ENCODE measurements at places on chromosomes 6 and 20.
A peak's percentile ranks its signal among the peaks of the same experiment; 100 is the strongest.

GRCh38 chr6:143394389-143394788 is 56.1 kb downstream of the ADAT2 start:
- DNase-seq, result no peak

GRCh38 chr20:9342651-9343050 is 171.7 kb upstream of the LAMP5 start:
- no peak for DNase-seq

- no peak for DNase-seq
These were observed 42.1 kb downstream of the MDFI start for GRCh38 chr6:41680182-41680965.

DNA sequence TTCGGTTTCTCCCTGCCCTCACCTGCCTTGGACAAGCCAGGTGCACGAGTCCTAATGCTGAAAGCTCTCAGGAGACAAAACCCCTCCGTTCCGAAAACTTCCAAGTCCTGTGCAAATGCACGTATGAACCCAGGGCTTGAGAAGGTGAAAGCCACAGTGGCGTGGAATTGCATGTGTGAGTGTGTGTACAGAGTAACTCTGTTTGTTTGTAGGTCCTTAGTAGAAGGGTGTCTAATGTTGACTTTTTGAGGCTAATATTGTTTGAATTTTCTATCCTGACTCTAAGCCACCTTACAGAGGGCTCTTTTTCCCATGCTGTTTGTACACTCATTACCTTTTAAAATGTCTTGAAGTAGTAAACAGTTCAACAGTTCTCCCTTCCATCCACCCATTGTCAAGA is 129.1 kb downstream of the FOXA2 start:
- no peak for DNase-seq

GRCh38 chr20:53922901-53923314 is 147.5 kb downstream of the BCAS1 start:
- DNase-seq, result no peak

DNA sequence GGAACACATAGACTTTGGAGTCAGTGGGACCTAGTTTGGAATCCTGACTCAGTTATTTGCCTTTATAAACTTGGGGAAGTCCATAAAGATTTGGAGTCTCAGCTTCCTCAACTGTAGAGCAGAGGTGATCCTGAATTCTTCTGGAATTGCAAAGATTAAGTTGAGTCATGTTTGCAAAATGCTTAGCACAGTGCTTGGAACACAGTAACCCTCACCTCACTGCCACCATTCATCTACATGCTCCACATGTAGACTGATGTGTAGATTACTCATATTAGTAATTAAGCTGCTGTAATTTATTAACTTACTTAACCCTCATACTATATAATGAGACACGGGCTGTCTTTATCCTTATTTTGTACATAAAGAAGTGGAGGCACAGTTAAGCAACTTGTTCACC is 61.4 kb downstream of the LAMP5 start:
- no peak for DNase-seq

- peak; percentile 72 for DNase-seq
These were observed 10.3 kb upstream of the TULP1 start for GRCh38 chr6:35522660-35523658.

- DNase-seq, result no peak
These were observed 237.0 kb downstream of the LRFN2 start for GRCh38 chr6:40349901-40350746.

- no peak for DNase-seq
These were observed 189.0 kb downstream of the ANKRD60 start for GRCh38 chr20:58039274-58040092.

DNA sequence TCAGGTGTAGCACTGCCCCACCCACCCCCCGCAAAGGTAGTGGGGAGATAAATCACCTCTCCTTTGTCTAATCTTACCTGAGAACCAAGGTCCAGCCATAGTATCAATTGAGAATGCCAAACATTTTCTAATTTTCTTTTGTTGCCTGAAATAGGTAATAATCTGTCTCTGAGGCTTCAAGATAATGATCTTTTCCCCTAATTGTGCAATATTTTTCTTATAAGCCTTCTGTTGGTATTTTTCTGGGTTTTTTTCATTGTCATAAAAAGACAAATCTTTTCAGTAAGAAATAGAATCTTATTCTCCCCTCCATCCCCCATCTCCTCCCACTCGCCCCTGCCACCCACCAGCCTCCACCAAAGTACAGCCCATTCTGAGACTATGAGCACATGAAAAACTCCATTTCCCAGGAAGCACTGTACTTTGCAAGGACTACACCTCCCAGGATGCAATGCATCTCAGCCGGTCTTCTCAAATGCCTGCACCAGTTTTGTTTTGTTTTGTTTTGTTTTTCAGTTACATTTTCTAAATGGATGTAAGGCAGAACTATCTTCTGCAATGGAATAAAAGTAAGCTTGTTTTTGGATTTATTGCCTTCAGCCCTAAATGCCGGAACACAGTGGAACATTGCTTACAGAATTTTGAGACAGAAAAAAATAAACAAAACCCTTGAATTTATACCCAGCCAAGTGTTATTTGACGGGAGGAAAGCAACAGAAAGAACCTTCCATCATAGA is 268.0 kb downstream of the TFAP2A start:
- peak; percentile 19 for DNase-seq

GRCh38 chr6:14401246-14401645 is 283.7 kb downstream of the CD83 start:
- DNase-seq, result no peak

DNA sequence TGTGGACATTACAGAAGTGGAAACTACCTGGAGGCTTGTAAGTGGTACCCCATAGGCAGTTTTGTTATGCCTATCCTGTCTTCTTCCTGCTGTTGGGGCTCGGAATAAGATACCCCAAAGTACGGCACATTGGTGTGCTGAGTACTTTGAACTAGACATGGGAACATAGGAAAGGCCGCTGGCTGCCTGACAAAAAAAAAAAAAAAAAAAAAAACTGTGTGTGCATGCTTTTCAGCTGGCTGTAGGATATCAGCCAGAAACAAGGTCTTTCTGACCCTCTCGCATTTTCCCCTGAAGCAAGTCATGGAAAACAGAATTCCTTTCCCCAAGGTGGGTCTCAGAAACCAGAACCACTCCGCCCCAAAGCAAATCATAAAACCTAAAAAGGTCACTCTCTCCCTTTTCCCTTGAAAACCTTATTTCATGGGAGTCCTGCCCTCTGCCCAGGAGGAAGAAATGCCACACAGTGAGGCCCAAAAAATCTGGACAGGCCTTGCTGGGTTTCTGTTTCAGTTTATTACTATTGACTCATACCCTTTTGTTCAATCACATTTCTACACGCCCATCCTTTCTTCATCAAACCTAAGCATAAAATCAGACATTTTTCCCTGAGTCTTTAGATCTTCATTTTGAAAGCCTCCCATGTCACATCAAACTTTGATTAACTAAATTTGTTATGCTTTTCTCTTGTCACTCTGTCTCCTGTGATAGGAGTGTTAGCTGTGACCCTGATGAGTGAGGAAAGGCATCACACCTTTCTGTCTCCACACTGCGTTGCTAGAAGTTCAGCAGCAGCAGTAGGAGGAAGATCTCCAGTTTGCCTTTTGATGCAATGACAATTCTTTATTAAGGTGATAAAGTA is 17.2 kb downstream of the SLC2A12 start:
- DNase-seq, result no peak

DNA sequence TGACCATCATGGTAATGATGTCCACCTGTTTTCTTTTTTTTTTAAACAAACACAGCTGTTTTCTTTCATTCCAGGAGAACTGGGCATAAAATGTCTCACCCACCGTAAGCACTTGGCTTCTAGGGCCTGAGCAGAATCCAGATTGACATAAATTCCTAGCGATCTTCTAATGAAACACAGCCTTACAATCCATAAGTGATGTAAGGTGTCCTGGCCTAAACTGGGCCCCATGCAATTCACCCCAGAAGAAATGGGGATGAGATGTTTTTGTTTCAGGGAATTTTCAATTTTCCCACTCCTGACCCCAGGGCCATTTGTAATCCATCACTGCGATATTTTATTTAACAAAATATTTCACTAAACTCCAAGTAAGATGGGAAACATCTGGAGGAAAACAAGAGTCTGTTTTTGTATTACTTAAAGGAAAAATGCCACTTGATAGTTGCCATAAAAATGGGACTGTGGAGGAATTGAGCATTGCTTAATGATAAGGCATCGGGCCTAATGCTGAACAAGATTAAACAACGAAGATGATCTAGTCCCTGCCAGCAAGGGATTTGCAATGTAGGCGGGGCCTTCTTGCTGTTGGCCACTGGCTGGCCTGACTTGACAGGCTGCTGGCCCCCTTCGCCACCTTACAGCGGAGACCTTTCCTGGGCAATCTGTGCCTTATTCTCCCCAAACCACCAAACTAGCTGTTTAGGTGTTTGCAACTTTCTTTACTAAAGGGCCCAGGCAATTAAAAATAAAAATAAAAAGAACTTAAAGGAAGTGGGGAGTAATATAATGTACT is 183.7 kb downstream of the CD109 start:
- no peak for DNase-seq

DNA sequence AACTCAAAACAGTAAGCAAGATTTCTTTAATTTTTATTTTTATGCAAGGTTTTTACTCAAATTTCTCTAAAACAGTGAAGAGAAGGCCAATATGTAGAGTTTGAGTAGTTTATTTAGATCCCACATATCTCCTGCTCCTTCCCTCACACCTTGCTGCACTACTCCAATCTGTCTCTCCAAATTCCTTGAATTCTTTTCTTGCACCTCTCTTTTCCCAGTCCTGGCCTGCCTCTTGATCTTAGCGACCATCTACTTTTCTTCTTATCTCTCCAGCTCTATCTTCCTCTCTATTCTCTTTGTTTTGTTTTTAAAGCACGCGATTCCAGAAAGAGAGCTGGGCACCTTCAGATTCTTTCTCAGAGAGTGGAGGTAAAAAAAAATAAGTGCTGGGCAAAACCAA is 86.7 kb upstream of the KCNQ5 start:
- no peak for DNase-seq

DNA sequence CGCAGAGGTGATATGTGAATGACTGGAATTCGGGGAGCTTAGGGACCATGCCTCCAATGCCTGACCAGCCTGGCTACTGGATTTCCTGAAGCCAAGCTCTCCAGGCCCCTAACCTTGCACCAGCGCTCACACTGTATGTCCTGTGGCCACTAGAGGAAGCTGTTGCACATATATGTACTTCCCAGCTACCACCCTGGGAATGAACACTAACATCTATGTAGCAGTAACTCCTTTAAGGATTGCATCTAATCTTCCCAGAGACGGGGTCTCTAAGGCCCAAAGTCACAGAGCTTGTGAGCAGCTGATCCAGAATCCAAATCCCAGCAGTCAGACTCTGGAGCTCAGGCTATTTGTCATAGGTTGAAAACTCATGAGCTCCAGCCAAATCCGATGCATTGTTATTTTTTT is 20.4 kb upstream of the BPIFB1 start:
- DNase-seq, result no peak

- no peak for DNase-seq
These were observed 165.4 kb upstream of the BTBD3 start for GRCh38 chr20:11752336-11752735.

DNA sequence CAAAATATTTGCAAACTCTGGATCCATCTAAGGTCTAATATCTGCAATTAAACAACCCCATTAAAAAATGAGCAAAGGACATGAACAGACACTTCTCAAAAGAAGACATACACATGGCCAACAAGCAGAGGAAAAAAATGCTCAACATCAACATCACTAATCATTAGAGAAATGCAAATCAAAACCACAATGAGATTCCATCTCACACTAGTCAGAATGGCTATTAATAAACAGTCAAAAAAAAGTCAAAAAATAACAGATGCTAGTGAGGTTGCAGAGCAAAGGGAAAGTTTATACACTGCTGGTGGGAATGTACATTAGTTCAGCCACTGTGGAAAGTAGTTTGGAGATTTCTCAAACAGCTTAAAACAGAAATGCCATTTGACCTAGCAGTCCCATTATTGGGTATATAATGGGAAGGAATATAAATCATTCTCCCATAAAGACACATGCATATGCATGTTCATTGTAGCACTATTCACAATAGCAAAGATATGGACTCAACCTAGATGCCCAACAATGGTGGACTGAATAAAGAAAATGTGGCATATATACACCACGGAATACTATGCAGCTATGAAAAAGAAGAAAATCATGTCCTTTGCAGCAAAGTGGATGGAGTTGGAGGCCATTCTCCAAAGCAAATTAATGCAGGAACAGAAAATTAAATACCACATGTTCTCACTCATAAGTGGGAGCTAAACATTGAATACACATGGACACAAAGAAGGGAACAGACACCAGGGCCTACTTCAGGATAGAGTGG is 9.1 kb downstream of the ZNFX1 start:
- DNase-seq, result no peak

DNA sequence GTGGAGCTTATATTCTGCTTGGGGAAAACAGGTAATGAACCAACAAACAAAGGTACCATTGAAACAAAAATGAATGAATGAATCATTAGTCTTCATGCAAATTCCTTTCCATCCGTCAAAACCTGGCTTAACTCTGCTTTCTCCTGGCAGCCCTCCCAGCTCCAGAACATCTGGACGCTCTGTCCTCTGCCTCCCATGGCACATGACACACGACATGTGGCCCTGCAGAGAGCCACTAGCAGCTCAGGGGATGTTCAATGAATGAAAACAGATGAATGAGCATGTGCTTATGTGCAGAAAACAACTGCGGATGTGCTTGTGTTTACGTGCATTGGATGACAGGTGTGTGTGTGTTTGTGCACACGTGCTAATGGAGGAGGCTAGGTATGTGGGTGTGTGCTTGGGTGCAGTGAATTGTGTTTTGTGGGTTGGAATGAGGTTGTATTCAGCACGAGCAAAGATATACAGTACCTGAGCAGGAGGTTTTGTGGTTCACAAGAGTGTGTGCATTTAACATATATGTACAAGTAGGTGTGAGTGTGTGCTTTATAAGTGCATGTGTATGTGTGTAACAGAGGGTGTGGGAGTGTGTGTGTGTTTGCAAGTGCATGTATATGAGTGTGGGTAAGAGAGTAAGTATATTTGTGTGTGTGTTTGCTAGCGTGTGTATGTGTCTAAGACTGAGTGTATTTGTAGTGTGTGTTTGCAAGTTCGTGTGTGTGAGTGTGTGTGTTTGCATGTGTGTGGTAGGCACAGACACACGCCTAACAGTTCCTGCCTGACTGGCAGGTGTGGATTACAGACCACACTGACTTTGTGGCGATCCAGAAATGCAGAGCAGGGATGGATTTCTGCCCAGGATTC is 374.1 kb upstream of the SULF2 start:
- DNase-seq, result no peak

- DNase-seq, result peak; percentile 56
These were observed 838 bp downstream of the STMN3 start for GRCh38 chr20:63652192-63652980.

GRCh38 chr20:51434580-51435247 is 107.8 kb downstream of the NFATC2 start:
- no peak for DNase-seq

DNA sequence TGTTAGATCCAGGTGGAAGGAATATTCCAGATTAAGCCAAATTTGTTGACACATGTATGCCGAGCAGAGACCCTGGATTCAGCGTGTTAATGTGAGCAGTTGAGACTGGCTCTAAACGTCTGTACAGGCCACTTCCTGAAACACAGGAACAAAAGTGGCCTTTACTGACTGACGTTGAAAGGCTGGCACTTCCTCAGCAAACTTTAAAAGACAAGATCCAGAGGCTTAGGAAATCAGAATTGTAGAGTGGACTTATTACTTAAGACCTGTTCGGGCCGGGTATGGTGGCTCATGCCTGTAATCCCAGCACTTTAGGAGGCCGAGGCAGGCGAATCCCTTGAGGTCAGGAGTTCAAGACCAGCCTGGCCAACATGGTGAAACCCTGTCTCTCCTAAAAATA is 125.7 kb upstream of the ARID1B start:
- DNase-seq, result no peak

GRCh38 chr6:111662794-111663593 is 57.3 kb upstream of the TRAF3IP2 start:
- DNase-seq, result no peak

All from right kidney (tissue), 9 donors.